IMR-90 (cell line): ENCODE measurements at places on chromosomes 6 and 20. TPM values are rescaled to one million over a fixed set of nuclear protein-coding genes. Genes with fewer than 3 reads are reported as not detected.

Gene VNN1
- total RNA-seq, result not detected in 2 replicates

Gene HSPA12B
- total RNA-seq, result not detected in 2 replicates

Gene LKAAEAR1
- total RNA-seq, result not detected in 2 replicates

Gene GPX5
- total RNA-seq, result not detected in 2 replicates

Gene DOK5
- 3.9 and 4.2 TPM in 2 replicates for total RNA-seq

Gene TFAP2D
- total RNA-seq, result not detected in 2 replicates

Gene SIRPA
- total RNA-seq, result 9.7 and 9.9 TPM in 2 replicates

Gene TSBP1
- total RNA-seq, result not detected in 2 replicates

Gene TMEM170B
- 0.18 and 0.28 TPM in 2 replicates for total RNA-seq

Gene DEFB132
- total RNA-seq, result not detected in 2 replicates

Gene TMEM239
- total RNA-seq, result not detected in 2 replicates

Gene HLA-DRB5
- not detected in 2 replicates for total RNA-seq

Gene ZNF184
- total RNA-seq, result 8.1 and 10.6 TPM in 2 replicates

Gene RPS10
- 3,662 and 5,584 TPM in 2 replicates for total RNA-seq

Gene NHSL1
- total RNA-seq, result 6.9 and 7.2 TPM in 2 replicates

Gene EYA4
- total RNA-seq, result 11.1 and 11.9 TPM in 2 replicates

Gene MYO6
- total RNA-seq, result 6.8 and 9.4 TPM in 2 replicates

Gene TREM2
- total RNA-seq, result not detected in 2 replicates

Gene MC3R
- total RNA-seq, result not detected in 2 replicates

Gene OOEP
- total RNA-seq, result not detected in 2 replicates

Gene SLC32A1
- not detected in 2 replicates for total RNA-seq

Gene TMEM244
- total RNA-seq, result 0.28 and 0.36 TPM in 2 replicates

Gene DCDC2
- total RNA-seq, result not detected in 2 replicates
